ENCODE measurements at places on chromosomes 16 and 17. TPM values are rescaled to one million over a fixed set of nuclear protein-coding genes. Genes with fewer than 3 reads are reported as not detected.

DNA sequence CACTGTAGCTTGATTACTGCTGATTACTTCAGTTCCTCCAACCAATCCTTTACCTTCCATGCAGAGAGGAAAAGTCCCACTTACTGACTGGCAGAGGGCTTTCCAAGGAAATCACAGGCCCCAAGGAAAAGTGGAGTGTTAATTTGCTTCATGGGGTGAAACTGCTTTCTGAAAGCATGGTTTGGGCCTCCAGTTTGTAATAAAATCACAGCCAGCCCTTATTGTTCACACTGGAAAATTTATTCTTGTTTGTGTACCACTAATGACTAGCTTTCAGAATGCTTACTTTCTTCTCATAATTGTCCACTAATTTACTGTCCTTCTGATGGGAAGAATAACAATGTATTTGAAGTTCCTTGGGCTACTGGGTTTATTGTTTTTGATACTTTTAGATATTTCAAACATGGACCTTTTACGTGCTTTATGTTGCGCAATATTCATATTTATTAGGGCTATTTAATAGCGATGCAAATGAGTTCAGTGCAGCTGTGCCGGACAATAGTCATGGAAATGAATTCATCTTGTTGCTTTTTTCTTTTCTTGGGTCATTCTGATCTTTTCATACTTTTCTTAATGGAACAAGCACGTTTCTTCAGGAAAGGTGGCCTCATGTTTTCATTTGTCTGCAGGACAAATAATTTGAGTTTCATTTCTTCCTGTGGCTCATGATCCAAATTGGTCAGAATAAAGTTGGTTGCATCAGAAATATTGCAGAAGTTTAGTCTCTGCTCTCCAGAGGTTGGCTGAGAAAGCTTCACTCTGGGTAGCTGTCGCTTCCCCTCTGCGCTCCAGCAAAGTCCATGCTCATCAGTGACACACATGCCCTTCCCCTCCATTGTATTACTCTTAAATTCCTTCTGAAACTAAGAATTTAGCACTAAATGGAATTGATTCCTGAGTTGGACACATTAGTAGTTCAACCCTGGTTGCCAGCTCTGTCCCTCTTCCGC lies 128.7 kb downstream of the PRKCA start:
- H3K27ac ChIP-seq: no peak overlapping the region
- H3K4me1 ChIP-seq: peaks cover 61% of the 10 kb centered on the region
- no peak for DNase-seq
- no peaks in the 10 kb centered on the region for H3K27me3 ChIP-seq
- no peak overlapping the region for H3K4me3 ChIP-seq

GRCh38 chr17:50689956-50690886 lies 17.5 kb downstream of the ANKRD40 start:
- no peaks in the 10 kb centered on the region for H3K4me1 ChIP-seq
- no peak overlapping the region for H3K4me3 ChIP-seq
- no peak overlapping the region for H3K27ac ChIP-seq
- no peaks in the 10 kb centered on the region for H3K27me3 ChIP-seq
- H3K36me3 ChIP-seq: peaks cover 9% of the 10 kb centered on the region

DNA sequence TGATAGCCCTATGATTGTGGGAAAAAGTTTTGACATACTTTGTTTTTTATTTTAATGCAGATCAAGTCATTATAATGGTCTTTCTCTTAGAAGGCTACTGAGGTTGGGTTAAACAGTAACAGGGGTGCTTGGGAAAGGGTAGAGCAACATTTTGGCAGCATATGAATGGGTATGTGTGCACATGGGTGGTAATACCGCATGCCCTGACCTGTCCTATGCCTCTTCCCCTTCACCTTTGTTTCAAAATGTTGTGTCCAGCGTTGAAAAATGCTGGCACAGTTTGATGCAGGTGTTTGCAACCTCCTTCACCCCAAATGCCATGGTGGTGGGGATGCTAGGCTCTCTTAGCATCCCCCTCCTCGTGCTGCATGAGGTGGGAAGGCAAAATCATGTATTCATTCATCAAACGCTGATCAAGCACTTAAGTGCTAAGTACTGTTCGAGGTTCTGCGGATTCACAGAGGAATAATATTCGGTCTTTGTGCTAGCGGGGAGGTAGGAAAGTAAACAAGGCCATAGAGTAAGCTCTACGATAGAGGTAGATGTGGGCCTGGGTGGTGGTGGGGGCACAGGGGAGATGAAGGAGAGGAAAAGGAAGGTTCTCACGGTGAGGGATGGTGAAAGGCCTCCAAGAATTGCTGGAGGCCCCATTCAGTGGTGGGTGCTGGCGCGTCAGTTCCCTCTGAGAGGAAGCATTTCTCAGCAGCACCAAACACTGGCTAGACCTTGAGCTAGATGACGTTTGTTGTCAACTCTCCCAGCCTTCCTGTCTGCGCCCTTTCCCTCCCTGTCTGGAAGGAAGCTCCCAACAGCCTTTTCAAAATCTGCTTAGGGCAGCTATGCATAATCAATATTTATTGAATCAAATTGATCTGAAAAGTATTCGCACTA lies 13.3 kb upstream of the MARCHF10 start:
- peaks cover 5% of the 10 kb centered on the region for H3K4me1 ChIP-seq
- peaks cover 12% of the 10 kb centered on the region for H3K27me3 ChIP-seq
- no peak overlapping the region for H3K4me3 ChIP-seq
- DNase-seq: no peak

DNA sequence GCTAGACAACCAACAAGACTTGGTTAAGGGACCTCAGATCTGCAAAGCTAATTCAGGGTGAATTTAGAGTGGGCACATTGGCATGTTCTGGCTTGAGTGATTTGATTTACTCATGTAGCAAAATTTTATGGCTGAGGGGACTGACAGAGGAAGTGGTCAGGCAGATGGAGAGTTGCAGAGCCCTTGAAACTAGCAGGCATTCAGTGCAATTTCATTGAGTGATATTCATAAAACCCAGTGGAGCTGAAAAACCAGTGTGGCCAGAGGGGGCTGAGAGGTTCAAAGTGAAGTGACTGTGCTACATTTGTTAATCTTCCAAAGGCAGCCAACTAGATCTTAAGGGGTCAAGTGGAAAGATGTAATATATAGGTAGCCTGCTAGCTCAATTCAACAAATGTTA lies 2.2 kb upstream of the TMEM94 start:
- no peaks in the 10 kb centered on the region for H3K27me3 ChIP-seq
- no peak overlapping the region for H3K27ac ChIP-seq
- no peak overlapping the region for H3K4me3 ChIP-seq
- no peak for DNase-seq
- H3K4me1 ChIP-seq: peaks cover 32% of the 10 kb centered on the region
- H3K36me3 ChIP-seq: peaks cover 2% of the 10 kb centered on the region

DNA sequence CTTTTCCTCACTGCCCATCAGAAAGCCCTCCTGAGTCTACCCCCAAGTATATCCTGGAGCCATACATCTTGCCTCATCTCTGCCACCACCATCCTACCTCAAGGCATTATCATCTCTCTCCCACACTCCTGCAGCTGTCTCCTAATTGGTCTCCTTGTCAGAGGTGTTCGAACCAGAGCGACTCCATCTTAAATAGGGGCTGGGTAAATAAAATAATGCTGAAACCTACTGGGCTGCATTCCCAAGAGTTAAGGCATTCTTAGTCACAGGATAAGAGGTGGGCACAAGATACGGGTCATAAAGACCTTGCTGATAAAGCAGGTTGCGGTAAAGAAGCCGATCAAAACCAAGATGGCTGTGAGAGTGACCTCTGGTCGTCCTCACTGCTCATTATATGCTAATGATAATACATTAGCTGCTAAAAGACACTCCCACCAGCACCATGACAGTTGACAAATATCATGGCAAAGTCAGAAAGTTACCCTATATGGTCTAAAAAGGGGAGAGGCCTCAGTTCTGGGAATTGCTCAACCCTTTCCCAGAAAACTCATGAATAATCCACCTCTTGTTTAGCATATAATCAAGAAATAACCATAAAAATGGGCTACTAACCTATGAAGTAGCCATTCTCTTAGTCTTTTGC lies 97.0 kb upstream of the C16orf82 start:
- H3K27ac ChIP-seq: no peak overlapping the region
- DNase-seq: no peak
- no peaks in the 10 kb centered on the region for H3K27me3 ChIP-seq

GRCh38 chr17:42517516-42517915 lies 18.5 kb upstream of the NAGLU start:
- H3K27me3 ChIP-seq: peaks cover 4% of the 10 kb centered on the region
- H3K4me1 ChIP-seq: peaks cover 6% of the 10 kb centered on the region

GRCh38 chr17:38705523-38705802 lies 390 bp downstream of the MLLT6 start:
- peaks cover 38% of the 10 kb centered on the region for H3K36me3 ChIP-seq

DNA sequence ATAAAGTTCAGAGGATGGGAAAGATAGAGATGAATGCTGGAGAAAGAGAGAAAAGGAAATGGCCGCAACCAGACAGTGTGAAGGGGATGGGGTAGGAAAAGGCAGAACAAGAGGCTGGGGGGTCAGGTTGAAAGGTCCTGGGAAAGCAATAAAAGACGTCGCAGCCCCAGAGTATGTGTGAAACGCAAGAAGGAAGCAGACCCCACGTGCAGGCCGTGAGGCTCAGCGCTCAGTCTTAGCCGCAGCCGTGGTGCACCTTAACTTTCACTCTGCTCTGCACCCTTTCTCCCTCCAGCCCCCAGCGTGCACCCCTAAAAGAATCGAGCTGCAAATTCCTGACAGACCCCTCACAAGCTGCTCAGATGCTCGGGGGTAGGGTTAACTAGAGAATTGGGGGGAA lies 1.9 kb downstream of the DNAH17 start:
- no peaks in the 10 kb centered on the region for H3K36me3 ChIP-seq
- H3K27ac ChIP-seq: no peak overlapping the region
- H3K4me3 ChIP-seq: no peak overlapping the region
- DNase-seq: no peak
- H3K27me3 ChIP-seq: peaks cover 13% of the 10 kb centered on the region

- H3K27ac ChIP-seq: no peak overlapping the region
- H3K4me1 ChIP-seq: no peaks in the 10 kb centered on the region
- no peaks in the 10 kb centered on the region for H3K36me3 ChIP-seq
- no peak for DNase-seq
These were observed 558.9 kb upstream of the HSBP1 start for GRCh38 chr16:83248735-83249463.

GRCh38 chr17:71600137-71600789 lies 520.6 kb upstream of the SOX9 start:
- H3K4me1 ChIP-seq: no peaks in the 10 kb centered on the region
- DNase-seq: no peak
- H3K27ac ChIP-seq: no peak overlapping the region
- no peak overlapping the region for H3K4me3 ChIP-seq
- no peaks in the 10 kb centered on the region for H3K36me3 ChIP-seq
- H3K27me3 ChIP-seq: no peaks in the 10 kb centered on the region

- no peaks in the 10 kb centered on the region for H3K27me3 ChIP-seq
- H3K4me3 ChIP-seq: no peak overlapping the region
- H3K27ac ChIP-seq: no peak overlapping the region
- peaks cover 3% of the 10 kb centered on the region for H3K4me1 ChIP-seq
- DNase-seq: no peak
These were observed 112.8 kb upstream of the CDC42EP4 start for GRCh38 chr17:73424571-73424970.

- peaks cover 23% of the 10 kb centered on the region for H3K36me3 ChIP-seq
- H3K4me3 ChIP-seq: peak overlapping the region; percentile 61
- peak overlapping the region; percentile 72 for H3K27ac ChIP-seq
- peaks cover 37% of the 10 kb centered on the region for H3K4me1 ChIP-seq
These were observed 814 bp upstream of the DYNLL2 start for GRCh38 chr17:58082341-58082869.

DNA sequence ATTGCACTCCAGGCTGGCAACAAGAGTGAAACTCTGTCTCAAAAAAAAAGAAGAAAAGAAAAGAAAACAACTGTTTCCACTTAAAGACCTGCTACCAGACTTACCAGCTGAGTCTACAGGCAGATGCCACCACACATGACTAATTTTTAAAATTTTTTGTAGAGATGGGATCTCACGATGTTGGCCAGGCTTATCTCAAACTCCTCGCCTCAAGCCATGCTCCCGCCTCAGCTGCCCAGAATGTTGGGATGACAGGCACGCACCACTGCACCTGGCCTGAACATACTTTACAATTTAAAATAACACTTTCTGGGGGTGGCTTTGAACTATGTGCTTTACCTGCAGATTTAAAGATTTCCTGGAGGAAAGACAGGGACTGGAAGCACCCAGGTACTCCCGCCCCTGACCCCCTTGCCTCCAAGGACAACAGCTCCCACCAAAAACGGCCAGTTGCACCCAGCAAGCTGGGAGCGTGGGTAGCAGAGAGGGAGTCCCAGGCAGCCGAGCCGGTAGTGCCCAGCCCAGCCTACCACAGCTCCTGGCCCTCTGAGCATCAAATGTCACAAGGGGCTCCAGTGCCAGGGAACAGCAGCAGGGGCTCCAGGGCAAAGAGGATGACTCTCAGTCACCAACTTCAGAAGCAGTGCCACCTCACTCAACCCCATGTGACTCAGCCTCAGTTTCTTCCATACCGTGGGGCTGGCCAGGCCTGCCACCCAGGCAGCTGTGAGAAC lies 262.9 kb downstream of the PARN start:
- H3K27me3 ChIP-seq: no peaks in the 10 kb centered on the region
- no peaks in the 10 kb centered on the region for H3K36me3 ChIP-seq
- no peak overlapping the region for H3K4me3 ChIP-seq
- H3K27ac ChIP-seq: no peak overlapping the region
- H3K4me1 ChIP-seq: no peaks in the 10 kb centered on the region

GRCh38 chr17:66964930-66965800 lies 658 bp downstream of the CACNG4 start:
- peaks cover 62% of the 10 kb centered on the region for H3K27me3 ChIP-seq
- peak; percentile 24 for DNase-seq
- H3K4me1 ChIP-seq: peaks cover 13% of the 10 kb centered on the region
- H3K36me3 ChIP-seq: no peaks in the 10 kb centered on the region
- no peak overlapping the region for H3K27ac ChIP-seq

- DNase-seq: peak; percentile 64
- peaks cover 85% of the 10 kb centered on the region for H3K4me1 ChIP-seq
- peak overlapping the region; percentile 52 for H3K27ac ChIP-seq
These were observed 25.6 kb downstream of the MSI2 start for GRCh38 chr17:57281887-57282286.

DNA sequence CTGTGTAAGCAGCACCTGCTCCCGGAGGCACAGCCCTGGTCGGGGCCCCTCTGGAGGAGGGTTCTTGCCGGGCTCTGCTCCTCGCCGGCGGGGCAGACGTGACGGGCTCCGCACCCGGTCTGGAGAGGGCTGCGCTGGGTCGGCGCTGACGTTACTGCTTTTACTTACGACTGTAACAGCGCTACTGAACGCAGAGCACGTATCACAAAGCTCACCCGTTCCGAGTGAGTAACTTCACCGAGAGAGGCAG lies 1.3 kb upstream of the RAB40C start:
- peak overlapping the region; percentile 98 for H3K27ac ChIP-seq
- peaks cover 32% of the 10 kb centered on the region for H3K4me1 ChIP-seq
- peaks cover 1% of the 10 kb centered on the region for H3K36me3 ChIP-seq
- peak overlapping the region; percentile 94 for H3K4me3 ChIP-seq
- DNase-seq: peak; percentile 66

The ICAM2 gene
- total RNA-seq: 116 TPM

The KRTAP4-3 gene
- total RNA-seq: not detected

The MED9 gene
- 14.3 TPM for total RNA-seq

The LMF1 gene
- total RNA-seq: 23.0 TPM

The PERCC1 gene
- not detected for total RNA-seq

The STH gene
- not detected for total RNA-seq

The CRYBA1 gene
- total RNA-seq: not detected

The KATNB1 gene
- 31.7 TPM for total RNA-seq

The MT4 gene
- not detected for total RNA-seq

The FBXL16 gene
- 12.7 TPM for total RNA-seq
